NCI-H446 treated with DMSO at 0.1 percent for 48 hours (cell line): ENCODE measurements at places on chromosomes 16 and 17.

GRCh38 chr17:50023520-50023919 lies 28.5 kb upstream of the DLX3 start:
- no peak for DNase-seq

GRCh38 chr16:56353054-56353921 lies 72.1 kb downstream of the AMFR start:
- DNase-seq: no peak

DNA sequence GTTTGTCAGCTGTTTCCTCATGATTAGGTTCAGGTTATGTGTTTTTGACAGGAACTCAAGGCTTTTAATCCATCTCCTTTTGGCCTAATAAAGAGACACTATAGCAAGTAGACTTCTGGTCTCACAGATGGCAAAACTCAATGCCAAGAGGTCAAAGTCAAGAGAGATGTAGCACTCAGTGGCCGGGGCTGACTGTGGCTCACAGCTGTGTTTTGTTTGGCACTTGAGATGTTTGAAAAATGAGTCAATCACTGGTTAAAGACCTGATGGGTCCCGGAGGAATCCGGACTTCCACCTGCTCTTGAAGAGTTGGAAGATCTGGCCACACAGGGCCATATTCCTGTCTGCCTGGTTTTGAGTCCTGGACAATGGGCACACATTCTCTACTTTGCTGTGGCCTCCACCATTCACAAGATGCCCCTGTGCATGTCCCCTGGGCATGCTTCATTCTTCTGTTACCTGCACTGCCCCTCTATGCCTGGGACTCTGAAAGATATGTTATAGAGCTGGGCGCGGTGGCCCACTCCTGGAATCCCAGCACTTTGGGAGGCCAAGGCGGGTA lies 210.3 kb downstream of the SNX29 start:
- DNase-seq: no peak

GRCh38 chr17:81404558-81405165 lies 9.4 kb downstream of the BAHCC1 start:
- DNase-seq: no peak

GRCh38 chr17:3551189-3551588 lies 6.4 kb downstream of the TRPV3 start:
- DNase-seq: no peak

- no peak for DNase-seq
Observed at GRCh38 chr17:77636835-77637817, 321.4 kb upstream of the TNRC6C start.

DNA sequence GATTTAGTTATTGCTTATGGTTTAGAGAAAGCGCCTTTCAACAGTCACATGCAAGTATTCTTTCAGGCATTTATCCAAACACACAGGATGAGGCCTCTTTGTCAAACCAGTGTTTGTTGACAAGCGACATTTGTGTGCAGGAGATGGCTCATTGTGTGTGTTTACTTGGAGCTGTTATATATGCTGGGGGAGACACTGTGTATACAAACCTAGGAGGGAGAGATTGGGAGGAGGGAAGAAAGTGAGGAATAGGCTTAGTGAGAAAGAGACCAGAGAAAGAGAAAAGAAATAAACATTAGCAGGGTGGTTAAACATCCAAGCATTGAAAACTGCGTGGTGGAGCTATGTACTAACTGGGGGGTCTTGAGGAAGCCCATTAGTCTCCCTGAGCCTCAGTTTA lies 437.6 kb downstream of the MAF start:
- no peak for DNase-seq

GRCh38 chr17:82507631-82508175 lies 11.8 kb upstream of the FOXK2 start:
- DNase-seq: no peak
